ENCODE measurements at places on chromosomes 3 and 15.
A peak's percentile ranks its signal among the peaks of the same experiment; 100 is the strongest.

GRCh38 chr3:113132571-113132996 is 78.8 kb upstream of the BOC start:
- DNase-seq = no peak

- DNase-seq = no peak
These were observed 54.0 kb downstream of the TAFA4 start for GRCh38 chr3:68878322-68878721.

GRCh38 chr3:190169243-190169642 is 48.5 kb upstream of the P3H2 start:
- DNase-seq = no peak

- no peak for DNase-seq
These were observed 28.7 kb downstream of the SEMA5B start for GRCh38 chr3:122998856-122999255.

DNA sequence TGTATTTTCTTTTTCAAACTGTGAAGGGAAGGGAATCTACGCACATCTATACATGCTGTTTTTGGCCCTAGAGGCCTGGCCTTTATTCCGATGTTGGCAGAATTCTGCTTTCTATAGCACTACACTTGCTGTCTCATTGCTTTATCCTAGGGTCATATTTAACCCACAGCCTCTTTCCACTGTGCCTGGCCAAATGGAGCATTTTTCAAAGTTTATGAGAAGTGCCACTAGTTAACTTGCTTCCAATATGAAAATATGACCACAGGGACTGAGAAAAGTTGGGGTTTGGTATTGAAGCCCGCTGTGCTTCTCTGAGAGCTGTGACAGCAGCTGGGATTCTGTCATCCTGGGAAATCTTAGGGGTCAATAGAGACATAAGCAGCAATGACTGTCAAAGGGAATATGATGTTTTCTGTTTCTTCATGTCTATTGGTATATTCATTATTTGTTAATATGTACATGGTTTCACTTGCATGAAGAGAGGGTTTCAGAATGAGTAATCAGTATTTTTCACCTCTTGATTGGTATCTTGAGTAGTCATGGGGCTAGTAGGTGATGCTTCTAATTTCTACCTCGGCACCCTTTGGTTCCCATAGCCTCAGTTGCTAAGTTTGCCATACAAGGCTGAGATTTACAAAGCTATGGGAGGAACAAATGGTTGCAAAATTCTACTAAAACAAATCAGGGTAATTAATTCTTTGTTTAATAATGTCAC is 275.8 kb upstream of the RBMS3 start:
- no peak for DNase-seq

- DNase-seq = no peak
These were observed 69.5 kb downstream of the FLNB start for GRCh38 chr3:58077596-58078285.

DNA sequence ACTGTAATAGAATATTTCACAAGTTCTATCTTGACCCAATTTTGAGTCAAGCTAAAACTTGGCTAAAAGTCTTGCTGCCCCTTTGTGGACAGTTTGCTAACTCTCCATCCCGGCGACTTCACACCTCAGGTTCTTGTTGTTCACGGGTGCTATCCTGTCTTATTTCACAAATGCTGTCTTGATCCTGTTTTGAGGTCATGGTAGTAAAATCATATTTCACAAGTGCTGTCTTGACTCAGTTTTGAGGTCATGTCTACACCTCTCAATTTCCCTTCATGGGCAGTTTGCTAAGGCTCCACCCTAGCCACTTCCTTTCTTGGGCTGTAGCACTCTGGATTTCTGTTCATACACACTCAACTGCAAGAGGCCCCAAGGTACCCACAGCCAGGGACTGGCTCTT is 45.0 kb upstream of the GK5 start:
- DNase-seq = peak; percentile 57

DNA sequence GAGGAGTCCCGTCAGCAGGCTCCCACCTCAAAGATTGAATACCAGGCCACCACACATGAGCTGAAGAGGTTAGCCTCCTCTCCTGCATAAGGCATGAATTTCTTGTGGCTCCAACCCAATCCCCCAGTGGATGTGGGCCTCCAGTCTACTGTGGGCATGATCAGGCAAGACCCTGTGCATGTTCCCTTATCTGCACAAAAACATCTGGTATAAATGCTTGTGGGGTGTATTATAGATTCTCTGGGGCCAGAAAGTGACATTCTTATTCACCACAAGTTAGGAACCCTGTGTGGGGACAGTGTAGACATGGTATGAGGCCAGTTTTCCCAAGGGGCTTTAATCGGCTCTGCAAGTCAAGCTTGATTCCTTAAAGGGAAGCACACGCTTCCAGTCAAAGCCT is 18.2 kb upstream of the UBP1 start:
- no peak for DNase-seq

DNA sequence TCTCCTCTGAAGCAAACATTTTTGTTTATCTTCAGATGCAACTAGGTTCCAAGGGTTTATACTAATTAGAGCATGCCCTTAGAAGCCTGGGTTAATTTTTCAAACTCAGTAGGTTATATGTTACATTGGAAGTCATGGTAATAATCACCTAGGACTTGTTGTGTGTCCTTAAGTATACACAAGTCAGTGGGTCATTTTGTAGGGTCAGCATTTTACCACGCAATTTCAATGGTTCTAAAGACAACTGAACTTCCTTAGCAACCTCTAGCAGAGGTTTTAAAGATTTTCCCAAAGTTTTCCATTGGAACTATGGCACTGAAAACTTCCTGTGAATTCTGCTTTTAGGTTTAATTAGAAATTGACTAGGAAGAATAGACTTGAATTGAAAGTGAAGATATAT is 99.6 kb upstream of the NANOGP8 start:
- no peak for DNase-seq

- DNase-seq = no peak
These were observed 123.0 kb downstream of the PTPRG start for GRCh38 chr3:61684386-61684785.

- no peak for DNase-seq
These were observed 190.8 kb downstream of the PDCD6IP start for GRCh38 chr3:33989229-33989628.

DNA sequence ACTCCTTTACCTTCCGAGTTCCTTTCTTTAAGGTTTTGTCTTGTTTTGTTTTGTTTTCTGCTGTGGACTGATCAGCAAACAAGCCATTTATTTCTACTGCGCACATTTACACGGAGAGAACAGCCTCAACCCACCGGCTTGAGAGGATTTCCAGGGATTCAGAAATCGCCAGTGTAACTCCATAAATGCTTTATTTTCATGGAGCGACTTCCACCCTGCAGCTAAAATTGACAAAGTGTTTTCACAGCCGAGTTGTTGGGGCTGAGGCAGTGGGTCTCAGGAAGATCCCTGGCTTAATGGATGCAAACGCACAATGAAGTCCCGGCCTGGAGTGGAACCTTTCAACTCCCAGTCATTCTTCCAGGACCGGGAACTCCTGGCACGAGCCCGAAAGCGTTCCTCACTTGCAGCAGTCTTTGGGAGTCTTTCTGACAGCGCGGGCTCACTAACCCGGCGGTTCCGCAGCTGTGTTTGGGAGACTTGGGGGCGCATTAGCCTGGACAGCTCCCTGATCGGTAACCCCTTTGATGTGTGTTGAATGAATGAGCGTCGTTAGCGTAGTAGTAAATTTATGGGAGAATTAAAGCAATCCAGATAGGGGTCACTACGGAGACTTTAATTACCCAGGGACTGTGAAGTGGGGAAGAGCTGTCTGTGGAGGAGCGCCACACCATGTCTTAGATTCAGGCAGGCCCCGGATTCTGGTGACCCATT is 785 bp upstream of the MYRIP start:
- DNase-seq = no peak

- no peak for DNase-seq
These were observed 244.3 kb downstream of the RPLP1 start for GRCh38 chr15:69696946-69697345.

DNA sequence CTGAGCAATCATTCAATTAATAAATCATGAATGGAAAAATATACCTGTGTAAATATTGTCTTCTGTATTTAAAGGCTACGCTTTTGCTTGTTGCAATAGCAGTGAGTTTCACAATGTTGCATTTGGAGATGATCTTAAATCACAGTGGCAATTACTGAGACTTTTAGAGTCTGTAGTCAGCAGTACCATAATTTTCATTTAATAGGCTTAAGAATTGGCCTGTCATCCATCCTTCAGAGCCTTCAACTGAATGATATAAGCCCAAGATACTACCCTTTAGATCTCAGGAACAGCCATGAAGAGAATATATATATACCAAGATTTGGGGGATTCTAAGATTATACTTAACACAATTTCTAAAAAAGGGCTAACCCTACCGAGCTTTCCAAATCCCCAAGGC is 458.1 kb downstream of the GBE1 start:
- no peak for DNase-seq

- DNase-seq = no peak
These were observed 25.6 kb downstream of the ACAN start for GRCh38 chr15:88828791-88829190.

- DNase-seq = no peak
These were observed 27.0 kb downstream of the ADIPOQ start for GRCh38 chr3:186869253-186870100.

GRCh38 chr15:91478717-91479191 is 374.8 kb upstream of the SLCO3A1 start:
- DNase-seq = no peak

GRCh38 chr3:128278761-128279600 is 125.7 kb downstream of the EEFSEC start:
- DNase-seq = no peak

- DNase-seq = no peak
These were observed 143.7 kb downstream of the MYLK start for GRCh38 chr3:123740391-123740822.

GRCh38 chr15:40768521-40769273 is 1.1 kb upstream of the C15orf62 start:
- DNase-seq = no peak

- peak; percentile 22 for DNase-seq
These were observed 681 bp downstream of the CTDSPL start for GRCh38 chr3:37862219-37862902.

DNA sequence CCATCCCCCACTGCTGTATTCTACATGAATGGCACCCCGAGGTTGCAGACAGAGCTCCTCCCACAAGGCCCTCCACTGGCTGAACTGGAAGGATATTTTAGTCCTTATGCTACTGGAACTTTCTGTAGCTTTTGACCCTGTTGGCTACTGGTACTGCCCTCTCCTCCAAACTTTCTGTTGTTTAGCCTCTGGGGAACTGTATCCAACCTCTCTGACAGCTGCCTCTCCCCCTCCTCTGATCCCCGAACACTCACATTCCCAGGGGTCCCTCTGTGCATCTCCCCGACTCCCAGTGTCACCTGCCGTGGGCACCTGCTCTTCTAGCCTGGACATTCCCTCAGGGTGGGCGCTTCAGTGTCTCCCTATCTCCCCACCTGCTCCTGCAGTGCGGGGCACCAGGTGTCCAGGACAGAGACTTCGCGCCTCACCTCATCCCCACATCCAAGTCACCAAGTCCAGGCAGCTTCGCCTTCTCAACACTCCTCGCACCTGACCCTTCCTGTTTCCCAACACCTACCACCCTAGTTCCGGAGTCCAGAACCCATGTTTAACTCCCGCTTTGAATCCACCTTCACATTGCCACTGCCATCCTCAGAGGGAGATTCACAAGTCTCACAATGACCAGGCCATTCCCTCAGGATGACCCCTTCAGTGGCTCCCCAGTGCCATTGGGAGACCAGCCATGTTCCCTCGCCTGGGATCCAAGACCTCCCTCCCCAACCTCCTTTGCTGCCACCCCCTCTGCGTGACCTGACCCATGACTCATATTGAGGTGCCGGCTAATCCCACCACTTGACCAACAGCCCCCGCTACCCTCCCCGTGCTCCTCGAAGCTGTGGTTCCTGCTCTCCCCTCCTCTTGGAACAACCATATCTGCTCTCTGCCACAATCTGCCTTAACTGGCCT is 34.2 kb downstream of the BDH1 start:
- DNase-seq = no peak

- no peak for DNase-seq
These were observed 518.7 kb upstream of the SUCLG2 start for GRCh38 chr3:68173012-68173634.

- no peak for DNase-seq
These were observed 13.5 kb downstream of the SOX2 start for GRCh38 chr3:181725131-181725731.

GRCh38 chr15:61367953-61368352 is 138.9 kb upstream of the RORA start:
- no peak for DNase-seq

DNA sequence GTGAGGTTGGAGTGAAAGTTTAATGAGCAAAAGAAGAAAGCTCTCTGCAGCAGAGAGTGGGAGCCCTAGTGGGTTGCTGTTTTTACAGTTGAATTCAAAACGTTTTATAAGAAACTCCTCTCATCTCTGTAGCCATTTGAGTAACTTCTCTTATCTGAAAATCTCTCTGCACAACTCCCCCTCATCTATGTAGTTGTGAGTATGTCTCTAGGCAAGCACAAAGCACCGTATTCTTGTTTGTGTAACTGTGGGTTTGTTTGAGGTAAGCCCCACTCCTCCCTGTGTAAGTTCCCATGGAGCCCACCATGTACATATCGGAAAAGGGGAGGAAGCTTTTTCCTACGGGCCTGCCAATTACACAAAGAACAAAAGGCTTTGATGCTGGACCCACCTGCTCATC is 56.5 kb upstream of the GOLGA6L2 start:
- no peak for DNase-seq

DNA sequence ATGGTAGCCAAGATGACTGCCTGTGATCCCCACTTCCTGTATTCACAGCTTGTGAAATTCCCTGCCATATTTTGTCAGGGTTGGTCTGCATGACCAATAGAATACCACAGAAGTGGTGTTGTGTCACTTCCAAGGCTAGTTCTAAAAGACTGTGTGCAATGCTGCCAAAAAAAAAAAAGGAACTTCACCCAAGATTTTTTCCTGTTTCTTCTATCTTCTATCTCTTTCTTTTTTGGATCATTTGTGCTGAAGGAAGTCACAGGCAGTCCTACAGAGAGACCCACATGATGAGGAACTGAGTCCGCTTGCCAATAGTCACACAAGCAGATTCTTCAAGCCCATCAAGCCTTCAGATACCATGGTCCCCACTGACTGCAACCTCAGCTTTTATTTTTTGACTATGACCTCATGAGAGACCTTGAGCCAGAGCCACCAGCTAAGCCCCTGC is 18.1 kb upstream of the RAF1 start:
- DNase-seq = peak; percentile 51

- DNase-seq = no peak
These were observed 153.1 kb downstream of the SEMA6D start for GRCh38 chr15:47870300-47870955.

DNA sequence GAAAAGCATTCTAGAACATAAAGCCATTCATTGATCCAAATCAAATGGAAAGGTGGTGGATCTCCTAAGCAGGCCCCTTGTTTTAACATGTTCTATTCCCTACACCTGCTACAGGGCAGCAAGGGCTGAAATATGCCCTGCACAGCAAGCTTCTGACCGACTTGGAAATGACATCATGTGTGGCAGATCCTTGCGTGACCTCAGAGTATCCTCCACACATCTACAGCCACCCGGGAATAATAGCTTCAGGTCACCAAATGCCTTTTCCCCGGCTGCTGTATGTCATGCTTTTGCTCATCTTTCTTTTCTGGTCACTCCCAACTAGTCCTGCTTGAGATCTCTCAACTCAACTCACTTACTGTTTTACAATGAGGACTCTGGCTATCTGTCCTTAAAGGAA is 158.2 kb downstream of the ZNF385D start:
- no peak for DNase-seq
